Activated T-helper 2 cell treated with anti-CD3 and anti-CD28 coated beads, Interferon-gamma antibody, Interleukin-2, Interleukin-4, amounts not matched to agents 10 μg/mL and 5 μg/mL and 100 μg/mL, durations not matched to agents 14 hours and 24 hours and 36 hours (primary cell): ENCODE measurements at places on chromosomes 16 and 17.
A peak's percentile ranks its signal among the peaks of the same experiment; 100 is the strongest.

GRCh38 chr17:75570772-75571171 lies 16.8 kb upstream of the MYO15B start:
- DNase-seq = no peak

DNA sequence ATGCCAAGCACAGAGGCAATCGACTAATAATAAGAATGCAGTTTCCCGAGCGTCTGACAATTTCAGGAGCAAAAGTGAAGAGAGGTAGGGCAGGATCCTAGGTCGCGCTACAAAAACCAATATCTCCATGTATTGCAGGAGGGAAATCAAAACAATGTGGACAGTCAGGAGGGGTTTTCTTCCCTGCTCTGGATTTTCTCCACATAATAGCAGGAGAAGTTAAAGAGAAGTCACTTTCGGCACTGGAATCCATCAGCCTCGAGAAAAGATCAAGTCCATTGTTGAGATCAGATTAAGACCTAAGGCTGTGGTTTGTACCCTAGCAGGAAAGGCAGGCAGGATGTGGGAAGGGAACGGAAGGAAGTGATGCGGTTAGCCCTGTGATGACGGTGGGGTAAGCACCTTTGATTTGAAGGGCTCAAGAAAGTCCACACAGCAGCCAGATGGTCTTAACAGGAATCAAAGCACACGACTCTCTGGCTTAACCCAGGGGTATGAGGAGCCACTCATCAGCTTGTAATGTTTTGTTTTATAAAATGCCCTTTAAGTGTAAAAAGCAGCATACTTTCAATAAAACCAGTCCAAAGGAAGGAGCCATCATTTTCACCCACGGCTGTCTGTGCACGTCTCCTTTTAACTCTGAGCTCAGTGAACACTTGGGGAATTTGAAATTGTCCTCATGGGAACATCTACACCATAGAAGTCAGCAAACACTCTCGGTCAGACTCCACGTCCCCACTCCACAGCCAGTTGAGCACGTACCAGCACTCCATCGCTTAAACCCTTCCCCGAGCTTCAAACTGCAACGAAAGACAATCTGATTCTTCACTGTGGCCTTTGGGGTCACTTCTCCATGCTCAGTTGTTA lies 15.8 kb upstream of the AKTIP start:
- DNase-seq = peak; percentile 83

- no peak for DNase-seq
These were observed 19.3 kb downstream of the CMTM3 start for GRCh38 chr16:66623755-66624154.

DNA sequence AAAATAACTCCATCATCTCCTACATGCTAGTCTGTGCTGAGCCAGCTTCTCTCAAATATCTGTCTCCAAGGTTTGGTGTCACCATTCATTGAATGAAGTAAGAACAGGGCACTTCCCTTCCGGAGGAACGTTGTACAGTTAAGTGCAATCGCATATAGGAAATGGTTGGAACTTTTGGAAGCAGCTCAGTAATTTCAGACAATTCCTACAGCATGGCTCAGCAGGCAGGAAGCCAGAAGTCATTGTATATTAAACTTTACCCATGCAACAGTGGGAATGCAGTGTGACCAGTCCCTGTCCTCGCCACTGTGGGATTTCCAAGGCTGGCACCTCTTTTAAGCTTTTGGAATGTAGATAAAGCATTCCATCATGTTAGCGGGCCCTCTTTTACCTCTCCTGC lies 51.1 kb upstream of the MYH2 start:
- no peak for DNase-seq

DNA sequence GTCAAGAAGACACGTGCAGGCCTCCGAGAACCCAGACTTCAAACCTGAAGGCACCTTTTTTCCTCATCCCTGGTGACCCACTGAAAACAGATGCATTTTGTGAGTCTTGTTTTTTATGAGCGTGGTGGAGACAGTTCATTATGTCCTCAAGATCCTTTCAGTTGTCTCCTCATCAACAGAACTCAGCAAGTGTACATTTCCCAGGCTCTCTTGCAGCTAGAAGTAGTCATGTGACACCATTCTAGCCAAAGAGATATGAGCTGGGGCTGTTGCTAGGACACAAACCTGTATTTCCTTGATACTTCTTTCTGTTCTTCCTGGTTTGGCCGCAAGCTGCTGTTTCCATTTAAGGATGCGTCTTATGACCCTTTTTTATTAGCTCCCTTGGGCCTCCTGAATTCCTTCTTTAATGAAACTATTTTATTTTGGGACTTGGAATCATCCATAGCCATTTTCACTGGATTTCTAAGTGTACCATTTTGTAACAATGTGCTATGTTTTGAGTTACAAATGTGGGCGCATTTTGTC lies 135.7 kb upstream of the FOXF1 start:
- no peak for DNase-seq

GRCh38 chr16:4566144-4566543 lies 10.0 kb downstream of the C16orf96 start:
- DNase-seq = no peak

- DNase-seq = peak; percentile 40
These were observed 9.3 kb downstream of the RIPOR1 start for GRCh38 chr16:67537636-67538591.

- DNase-seq = no peak
These were observed 68.4 kb downstream of the SPAG9 start for GRCh38 chr17:51052235-51052634.

- DNase-seq = no peak
These were observed 20.9 kb upstream of the DRG2 start for GRCh38 chr17:18066866-18067265.

GRCh38 chr16:70805380-70805779 lies 4.4 kb upstream of the VAC14 start:
- DNase-seq = no peak

GRCh38 chr17:65660947-65661346 lies 99.5 kb upstream of the AXIN2 start:
- DNase-seq = no peak

- DNase-seq = no peak
These were observed 131.0 kb upstream of the TNRC6C start for GRCh38 chr17:77827511-77827910.
